ENCODE measurements at places on chromosomes 5 and 9.

- DNase-seq, result no peak
Measured at GRCh38 chr5:150948539-150948938, 43.8 kb upstream of the ZNF300 start.

DNA sequence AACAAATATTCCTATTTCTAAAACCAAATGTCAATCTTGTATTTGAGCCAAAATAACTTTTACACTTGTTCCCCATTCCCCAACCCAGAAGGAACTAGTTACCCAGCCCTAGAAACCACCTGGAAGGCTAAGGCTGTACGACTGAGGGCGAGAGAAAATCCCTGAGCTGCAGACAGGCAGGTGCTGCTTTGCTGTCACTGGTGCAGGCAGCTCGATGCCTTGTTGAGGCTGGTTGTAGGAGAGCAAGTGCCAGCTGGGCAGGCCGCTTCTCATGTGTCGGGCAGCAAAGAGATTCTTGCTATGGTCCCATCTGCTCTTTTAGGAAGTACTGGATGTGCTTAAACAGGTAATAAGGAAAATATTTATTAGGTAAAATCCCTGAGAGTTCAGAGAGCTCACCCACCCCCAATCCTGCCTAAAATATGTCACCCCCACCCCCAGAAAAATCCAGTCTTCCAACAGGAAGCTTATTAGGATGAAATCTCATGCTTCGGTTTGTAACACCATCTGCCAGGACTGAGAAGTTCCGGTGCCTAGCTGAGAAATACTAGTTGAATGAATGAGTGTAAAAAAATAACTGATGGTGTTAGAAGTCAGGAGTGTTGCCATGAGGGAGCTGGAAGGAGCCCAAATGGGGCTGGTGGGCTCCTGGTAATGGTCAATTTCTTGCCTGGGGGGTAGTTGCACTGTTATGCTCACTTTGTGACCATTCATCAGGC is 91.1 kb upstream of the DMRT1 start:
- DNase-seq, result no peak

DNA sequence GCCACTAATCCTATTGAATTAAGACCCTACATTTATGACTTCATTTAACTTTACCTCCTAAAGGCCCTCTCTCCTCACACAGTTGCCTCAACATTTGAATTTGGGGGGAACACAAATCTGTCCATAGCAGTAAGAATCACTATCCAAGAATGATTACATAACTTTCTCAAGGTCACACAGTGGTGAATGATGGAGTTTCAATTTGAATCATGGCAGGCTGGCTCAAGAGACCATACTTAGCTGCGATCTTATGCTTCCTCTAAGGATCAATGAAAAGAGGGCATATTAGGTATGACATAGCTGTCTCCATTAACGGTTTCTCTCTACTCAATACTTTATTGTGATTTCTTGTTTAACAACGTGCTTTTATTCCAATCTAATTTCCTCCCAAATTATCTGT is 44.1 kb upstream of the PDE4D start:
- no peak for DNase-seq

DNA sequence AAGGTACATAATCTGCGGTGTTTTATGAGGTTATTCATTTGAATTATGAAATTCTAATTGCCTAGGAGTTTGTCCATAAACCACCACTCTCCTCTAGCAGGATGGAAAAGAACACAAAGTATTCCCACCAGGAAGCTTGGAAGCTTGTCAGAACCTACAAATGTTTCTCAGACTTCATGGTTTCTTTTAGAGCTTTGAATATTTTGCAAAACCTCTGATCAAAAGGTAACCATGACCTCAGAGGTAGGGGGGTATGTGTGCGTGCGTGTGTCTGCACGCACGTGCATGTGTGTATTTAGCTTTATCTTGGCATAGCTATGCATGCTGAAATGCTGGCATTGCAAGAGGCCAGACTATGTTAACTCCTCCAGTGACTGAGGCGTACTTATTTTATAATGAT is 847.0 kb downstream of the TLE1 start:
- DNase-seq, result no peak

GRCh38 chr5:73818357-73818756 is 192.4 kb downstream of the ARHGEF28 start:
- no peak for DNase-seq

- DNase-seq, result no peak
Measured at GRCh38 chr9:132207839-132208615, 46.2 kb downstream of the NTNG2 start.

GRCh38 chr5:131595088-131596033 is 39.7 kb downstream of the RAPGEF6 start:
- DNase-seq, result peak; percentile 23

DNA sequence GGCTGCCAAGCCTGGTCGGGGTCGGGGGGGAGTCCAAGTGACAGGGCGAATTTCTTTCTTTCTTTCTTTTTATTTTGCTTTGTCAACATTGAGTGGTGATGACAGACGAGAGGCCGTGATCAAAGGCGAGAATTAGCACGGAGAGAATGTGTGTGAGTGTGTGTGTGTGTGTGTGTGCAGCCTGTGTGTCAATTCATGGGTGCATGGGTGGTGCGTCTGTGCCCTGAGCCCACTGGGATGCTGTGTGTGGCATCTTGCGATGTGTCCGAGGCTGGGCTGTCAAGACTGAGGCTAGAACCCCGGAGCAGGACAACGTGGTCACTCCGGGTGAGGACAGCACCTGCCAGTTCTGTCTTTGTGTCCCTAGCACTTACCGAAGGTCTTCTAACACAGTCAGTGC is 4.7 kb upstream of the FIBCD1 start:
- no peak for DNase-seq

GRCh38 chr5:178323541-178323865 is 90.9 kb upstream of the PHYKPL start:
- no peak for DNase-seq

- DNase-seq, result no peak
Measured at GRCh38 chr5:128539038-128539429, 989 bp upstream of the FBN2 start.

DNA sequence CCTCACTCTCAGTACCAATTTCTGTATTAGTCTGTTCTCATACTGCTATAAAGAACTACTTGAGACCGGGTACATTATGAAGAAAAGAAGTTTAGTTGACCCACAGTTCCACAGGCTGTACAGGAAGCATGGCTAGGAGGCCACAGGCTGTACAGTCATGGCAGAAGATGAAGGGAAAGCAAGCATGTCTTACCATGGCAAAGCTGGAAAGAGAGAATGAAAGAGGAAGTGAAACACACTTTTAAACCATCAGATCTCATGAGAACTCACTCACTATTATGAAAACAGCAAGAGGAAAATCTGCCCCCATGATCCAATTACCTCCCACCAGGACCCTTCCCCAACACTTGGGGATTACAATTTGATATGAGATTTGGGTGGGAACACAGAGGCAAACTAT is 698.8 kb downstream of the CDH9 start:
- DNase-seq, result no peak

DNA sequence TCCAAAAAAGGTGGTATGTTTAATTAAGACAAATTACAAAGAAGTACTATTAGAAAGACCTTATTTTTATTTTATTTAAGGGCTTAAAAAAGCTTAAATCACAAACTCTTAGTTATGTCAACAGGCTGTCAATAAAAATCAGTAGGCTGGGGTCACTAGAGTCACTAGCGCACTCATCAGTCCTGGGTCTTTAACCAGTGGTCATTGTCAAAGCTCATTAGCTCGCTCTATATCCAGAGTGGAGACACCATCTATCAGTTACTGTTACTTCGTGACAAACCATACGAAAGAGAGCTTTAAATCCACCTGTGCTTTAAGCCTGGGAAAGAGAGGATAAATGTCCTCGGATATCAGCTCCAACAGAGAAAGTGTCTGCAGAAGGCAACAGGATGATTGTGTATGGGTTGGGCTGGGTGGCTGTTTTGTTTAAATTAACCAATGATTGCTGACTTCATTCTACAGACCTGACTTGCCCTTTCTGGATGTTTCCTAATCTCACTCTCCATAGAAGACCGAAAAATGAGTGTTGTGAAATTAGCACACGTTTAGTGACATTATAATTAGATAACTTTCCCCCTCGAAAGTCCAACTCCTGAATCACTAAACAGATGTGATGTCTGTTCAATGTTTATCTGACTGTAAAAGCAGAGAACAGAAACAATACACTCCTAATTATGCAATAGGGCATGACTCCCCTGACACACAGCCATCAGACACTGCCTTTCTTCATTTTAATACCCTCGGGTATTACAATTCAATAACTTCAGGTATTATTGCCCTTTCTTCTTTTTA is 123.6 kb upstream of the TNPO1 start:
- DNase-seq, result no peak

DNA sequence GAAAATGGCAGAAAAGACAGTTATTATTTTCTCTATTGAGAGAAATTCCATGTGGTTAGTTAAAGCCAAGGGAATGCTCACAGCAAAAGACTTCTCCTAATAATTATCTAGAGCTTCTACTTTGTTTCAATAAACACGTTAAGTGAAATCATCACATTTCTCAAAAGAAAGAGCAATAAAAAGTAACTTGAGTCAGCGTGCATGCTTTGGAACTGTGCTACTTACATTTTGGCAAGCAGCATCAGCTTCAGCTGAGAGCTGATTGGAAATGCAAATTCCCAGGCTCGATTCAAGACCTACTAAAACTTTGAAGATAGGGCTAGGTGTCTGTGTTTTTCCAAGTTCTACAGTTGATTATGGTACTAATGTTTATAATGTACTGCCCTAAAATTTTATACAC is 132.1 kb downstream of the CDH18 start:
- DNase-seq, result no peak
